Eye (tissue), 1 donor: ENCODE measurements at places on chromosomes 13 and 19.
A peak's percentile ranks its signal among the peaks of the same experiment; 100 is the strongest.

DNA sequence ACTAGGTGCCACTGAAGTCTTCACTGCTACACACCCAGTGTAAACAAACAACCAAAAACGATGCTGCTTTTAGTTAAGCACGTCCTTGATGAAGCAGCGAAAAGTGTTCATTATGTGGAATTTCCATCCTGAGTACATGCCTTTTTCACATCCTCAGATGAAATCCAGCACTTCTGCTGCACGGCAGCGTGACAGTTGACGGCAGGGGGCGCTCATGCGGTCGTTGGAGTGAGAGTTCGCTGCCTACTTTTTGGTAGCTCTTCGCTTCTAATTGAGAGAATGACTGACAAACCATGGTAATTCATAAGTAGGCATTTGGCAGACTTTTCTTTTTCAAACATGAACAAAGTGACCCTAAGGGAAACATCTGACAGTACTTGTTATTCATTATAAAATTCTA lies 1124.9 kb downstream of the EFNB2 start:
- DNase-seq = peak; percentile 51

DNA sequence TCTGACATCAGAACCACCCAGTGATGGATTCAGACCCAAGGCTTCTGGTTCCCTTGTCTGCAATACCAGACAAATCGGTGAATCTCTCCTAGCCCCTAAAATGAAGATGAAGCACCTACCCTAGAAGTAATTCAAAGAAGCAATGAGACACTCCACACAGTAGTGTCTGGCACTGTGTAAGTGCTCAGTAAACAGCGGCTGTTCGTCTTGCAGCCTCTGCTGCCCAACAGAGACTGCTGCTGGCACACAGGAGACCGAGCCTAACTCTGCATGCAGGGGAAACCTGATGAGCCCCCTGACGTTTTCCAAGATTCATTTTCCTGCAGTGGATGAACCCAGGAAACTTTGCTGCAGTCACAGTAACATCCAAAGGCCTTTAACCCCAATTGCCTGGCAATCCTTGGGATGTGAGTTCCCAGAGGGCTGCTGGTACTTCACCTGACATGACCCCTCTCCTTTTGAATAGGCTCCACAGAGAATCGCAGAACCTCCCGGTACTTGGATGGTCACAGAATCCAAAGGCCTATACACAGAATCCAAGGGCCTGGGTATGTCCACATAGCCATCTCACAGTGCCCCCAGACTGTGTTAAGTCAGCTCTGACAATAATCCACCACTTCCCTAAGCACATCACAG lies 6.7 kb downstream of the MED26 start:
- no peak for DNase-seq

DNA sequence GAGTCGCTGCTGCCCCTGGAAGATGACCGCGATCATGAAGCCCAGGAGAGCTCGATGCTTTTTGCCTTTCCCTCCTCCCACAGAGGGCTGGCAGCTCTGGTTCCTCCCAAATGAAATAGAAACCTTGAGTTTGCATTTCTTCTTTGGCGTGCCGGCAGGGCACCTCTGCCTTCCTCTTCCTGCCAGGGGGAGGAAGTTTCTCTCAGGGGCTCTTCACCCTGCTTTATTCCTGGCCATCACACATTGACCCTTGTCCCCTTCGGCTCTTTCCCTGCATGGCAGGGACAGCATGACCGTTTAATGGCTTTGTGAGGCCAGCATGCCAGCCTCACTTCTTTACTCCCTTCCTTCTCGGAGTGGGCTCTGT lies 47.9 kb downstream of the ACTN4 start:
- DNase-seq = no peak

DNA sequence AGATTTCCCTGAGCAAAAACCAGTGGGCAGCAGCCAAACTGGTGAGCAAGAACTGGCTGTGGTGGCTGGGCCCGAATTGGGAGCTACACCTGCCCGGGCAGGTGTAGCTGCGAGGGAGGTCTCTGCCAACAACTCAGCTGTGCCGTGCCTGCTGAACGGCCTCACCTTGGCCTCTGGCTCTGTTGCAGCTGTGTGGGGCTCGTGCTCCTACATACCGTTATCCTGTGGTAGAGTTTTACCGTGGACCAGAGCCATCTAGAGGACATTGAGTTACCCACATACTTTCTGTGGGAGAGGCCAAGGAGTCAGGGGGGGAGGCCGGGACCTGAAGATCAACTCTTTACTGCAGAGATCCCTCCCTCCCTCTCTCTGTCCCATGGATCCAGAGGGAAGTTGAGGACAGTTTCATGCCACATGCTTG lies 113.2 kb downstream of the TM9SF2 start:
- DNase-seq = no peak

GRCh38 chr19:5567360-5567969 lies at the start of gene TINCR:
Gene TINCR, minus strand, starts transcription at chr19:5567953.
- peak; percentile 61 for DNase-seq

DNA sequence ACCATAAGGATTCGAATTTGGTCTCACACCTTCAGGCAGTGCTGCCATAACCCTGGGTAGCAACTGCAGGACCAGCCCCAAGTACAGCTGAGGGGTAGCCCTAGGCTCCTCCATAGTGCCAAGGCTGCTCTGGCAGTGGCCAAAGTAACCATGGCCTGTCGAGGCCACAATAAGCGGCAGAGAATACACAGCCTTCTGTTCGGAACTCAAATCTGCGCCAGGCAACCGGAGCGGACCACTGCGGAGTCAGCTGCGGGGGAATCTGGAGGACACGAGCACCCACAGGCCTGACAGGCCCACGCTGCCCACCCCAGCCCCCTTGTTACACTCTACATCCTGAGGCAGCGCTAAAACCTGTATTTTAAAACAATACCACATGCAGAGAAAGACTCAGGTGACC lies 48.7 kb downstream of the CCDC70 start:
- DNase-seq = no peak

GRCh38 chr19:34096020-34096915 lies 76.0 kb upstream of the LSM14A start:
- peak; percentile 91 for DNase-seq

- no peak for DNase-seq
Observed at GRCh38 chr19:39795001-39795400, 16.3 kb downstream of the LEUTX start.

- no peak for DNase-seq
Observed at GRCh38 chr13:97283888-97284287, 61.8 kb downstream of the MBNL2 start.
